EH (cell line): ENCODE measurements at places on chromosomes 7 and 10.

DNA sequence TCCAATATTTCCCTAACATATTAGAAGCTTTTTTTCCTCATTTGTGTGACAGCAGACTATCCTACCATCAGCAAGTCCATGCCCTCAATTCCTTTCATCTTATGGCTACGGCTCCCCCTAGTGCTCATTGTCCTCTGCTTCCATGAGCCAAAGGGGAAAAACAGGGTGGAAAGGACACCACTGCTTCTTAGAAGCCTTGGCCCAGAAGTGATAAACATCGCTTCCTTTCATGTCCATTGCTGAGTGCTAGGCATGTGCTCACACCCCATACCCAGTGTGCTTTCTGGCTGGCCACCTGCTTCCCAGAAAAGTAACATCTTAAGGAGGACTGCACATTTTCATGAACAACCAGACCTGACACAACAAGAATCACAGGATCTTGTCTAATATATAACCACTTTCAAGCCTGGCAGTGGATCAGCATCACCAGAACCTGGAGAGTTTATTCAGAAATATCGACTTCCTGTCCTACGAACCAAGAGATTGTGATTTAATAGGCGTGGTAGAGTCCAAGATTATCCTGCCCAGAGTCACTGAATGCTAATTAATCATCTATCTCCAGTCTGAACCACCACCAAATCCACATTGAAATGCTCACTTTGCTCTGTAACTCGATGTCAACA, 650.5 kb upstream of the SORCS1 start:
- peak; percentile 69 for DNase-seq

- no peak for DNase-seq
Measured at GRCh38 chr7:9017286-9017685, 583.9 kb downstream of the NXPH1 start.

- peak; percentile 33 for DNase-seq
Measured at GRCh38 chr10:88865281-88865876, 13.7 kb upstream of the ANKRD22 start.

GRCh38 chr7:94856643-94857042, 50.8 kb upstream of the PPP1R9A start:
- no peak for DNase-seq

DNA sequence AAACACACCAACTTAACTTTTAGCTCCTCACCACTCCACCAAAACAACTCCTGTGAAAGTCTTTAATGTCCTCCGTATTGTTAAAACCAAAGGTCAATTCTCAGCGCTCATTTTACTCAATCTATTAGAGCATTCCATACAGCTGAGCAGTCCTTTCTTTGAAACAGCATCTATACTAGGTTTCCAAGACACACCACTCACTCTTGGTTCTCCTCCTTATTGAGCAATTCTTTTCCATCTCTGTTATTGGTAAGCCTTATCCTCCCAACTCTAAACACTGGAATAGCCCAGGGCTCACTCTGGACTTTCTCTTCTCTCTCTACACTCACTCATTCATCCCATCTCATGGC, 34.9 kb downstream of the COA1 start:
- DNase-seq, result peak; percentile 94

- peak; percentile 63 for DNase-seq
Measured at GRCh38 chr7:100372256-100372655, 1.0 kb upstream of the PILRA start.

DNA sequence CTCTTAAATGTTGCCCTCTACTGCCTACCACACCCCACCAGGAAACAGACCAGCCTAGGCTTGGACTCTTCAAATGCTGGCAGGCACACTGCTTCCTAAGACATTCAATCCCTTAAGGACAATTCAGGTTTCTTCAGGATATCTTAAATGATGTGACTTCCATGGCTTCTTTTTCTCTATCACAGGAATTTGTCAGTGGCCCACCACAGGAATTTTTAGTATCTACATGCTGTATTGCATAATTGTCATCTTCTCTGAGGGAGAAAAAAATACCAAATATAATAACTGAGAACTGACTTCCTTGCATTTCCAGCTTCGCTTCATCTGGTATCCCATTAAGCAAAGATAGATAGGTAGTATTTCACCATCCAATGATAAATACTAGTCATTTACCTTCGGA, 129.3 kb downstream of the WNT2 start:
- DNase-seq, result peak; percentile 69

GRCh38 chr10:75976681-75977080, 545.3 kb downstream of the LRMDA start:
- DNase-seq, result no peak

DNA sequence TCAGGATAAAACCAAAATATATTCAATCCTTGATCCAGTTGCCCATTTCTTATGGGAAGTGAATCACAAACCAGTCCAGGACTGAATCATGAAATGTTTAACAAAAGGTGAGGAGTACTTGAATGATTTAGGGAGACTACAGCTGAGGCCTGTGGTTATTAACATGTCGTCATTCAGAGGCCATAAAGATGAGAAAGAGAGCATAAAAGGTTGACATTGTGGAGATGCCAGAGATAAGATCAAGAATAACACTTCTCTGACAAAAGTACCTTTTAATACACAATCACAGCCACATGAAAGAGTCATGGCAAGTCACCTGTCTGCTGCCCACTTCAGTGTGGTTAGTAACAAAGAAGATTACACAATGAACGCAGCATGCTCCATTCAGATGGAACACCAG, 1195.7 kb upstream of the SORCS1 start:
- DNase-seq, result no peak

- DNase-seq, result no peak
Measured at GRCh38 chr7:15228831-15229230, 326.3 kb upstream of the DGKB start.

- DNase-seq, result no peak
Measured at GRCh38 chr10:128522551-128523308, 396.5 kb upstream of the MKI67 start.

- no peak for DNase-seq
Measured at GRCh38 chr7:117875566-117875965, 2.3 kb upstream of the CTTNBP2 start.

- DNase-seq, result no peak
Measured at GRCh38 chr7:150471886-150472285, 21.5 kb downstream of the GIMAP8 start.

DNA sequence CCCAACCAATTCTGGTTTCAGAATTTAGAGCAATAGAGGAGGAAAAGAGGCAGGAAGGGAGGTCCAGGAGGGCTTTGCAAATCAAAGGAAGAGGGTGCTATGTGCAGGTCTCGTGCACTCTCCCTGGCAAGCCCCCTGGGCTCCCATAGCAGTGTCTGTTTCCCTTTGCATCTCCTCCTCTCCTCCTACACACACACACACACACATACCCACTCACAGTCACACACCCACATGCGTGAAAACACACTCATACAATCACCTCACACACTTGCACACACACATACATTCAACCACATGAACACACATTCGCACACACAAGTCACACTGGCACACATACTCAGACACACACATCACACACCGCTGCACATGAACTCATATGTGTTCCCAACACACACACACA, 105.3 kb downstream of the OAT start:
- no peak for DNase-seq

- peak; percentile 8 for DNase-seq
Measured at GRCh38 chr7:156889089-156889488, 3.9 kb downstream of the LMBR1 start.

GRCh38 chr7:86966916-86967315, 92.5 kb downstream of the ELAPOR2 start:
- no peak for DNase-seq

- no peak for DNase-seq
Measured at GRCh38 chr10:78450807-78451485, 417.3 kb downstream of the RPS24 start.

- DNase-seq, result peak; percentile 1
Measured at GRCh38 chr7:11373546-11374142, 400.0 kb downstream of the PHF14 start.

DNA sequence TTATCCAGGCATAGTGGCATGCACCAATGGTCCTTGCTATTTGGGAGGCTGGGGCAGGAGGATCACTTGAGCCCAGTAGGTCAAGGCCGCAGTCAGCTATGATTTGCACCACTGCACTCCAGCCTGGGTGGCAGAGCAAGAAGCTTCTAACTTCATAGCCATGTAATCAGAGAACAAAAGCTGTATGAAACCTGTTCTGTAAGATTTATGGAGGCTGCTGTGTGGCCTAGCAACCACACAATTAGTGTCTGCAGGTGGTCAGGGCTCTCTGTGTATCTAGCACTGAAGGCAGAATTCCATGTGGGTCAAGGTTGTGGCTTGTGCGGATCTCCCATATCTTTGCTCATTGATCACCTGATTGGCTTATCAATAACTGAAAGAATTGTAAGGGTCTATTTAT, 221.5 kb upstream of the FOXK1 start:
- no peak for DNase-seq

DNA sequence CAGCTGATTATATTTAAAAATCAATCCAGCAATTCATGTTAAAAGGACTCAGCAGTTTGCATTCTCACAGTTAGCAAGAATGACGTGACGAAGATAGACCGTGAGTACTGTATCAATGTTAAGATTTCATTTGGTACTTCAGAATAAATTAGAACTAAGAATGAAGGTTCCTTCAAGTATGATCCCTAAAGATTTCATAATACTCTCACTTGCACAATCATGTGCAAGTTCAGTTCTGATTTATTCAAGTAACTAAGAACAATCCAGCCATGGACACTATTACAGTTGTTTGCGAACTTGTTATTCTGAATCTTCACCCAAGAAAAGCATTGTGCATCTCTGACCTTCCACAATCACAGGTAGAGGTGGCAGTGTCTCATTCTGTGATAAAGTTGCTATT, 7.7 kb downstream of the RHEB start:
- no peak for DNase-seq

DNA sequence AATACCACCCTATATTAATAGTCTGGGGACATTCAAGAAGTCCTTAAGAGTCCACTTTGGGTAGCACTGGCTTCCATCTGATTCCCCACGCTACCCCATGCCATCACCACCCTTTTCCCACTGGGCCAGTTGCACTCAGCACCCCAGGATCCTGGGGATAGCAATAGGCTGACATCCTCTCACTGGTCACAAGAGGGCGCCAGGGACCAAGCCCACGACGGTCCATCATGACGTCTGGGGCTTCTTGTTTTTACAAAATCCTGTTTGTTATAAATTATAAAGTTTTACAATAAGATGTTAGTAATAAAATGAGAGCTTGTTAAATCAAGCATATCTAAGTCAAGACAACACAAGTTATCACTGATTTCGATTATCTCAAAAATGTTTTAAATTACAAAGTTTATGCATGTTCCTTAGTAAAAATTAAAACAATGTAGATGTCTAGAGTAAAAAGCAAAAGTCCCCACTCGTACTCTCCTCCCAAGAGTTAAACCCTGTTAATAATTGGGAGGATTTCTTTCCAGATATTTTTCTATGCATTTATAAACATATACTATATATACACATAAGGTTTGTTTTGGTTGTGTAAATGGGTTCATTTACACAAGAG, 15.4 kb downstream of the GPNMB start:
- peak; percentile 72 for DNase-seq

GRCh38 chr7:11642276-11642675, 189.7 kb downstream of the THSD7A start:
- no peak for DNase-seq

GRCh38 chr10:123772645-123773508, 106.7 kb downstream of the GPR26 start:
- DNase-seq, result no peak

- DNase-seq, result peak; percentile 29
Measured at GRCh38 chr10:106711313-106711906, 453.1 kb downstream of the SORCS1 start.

DNA sequence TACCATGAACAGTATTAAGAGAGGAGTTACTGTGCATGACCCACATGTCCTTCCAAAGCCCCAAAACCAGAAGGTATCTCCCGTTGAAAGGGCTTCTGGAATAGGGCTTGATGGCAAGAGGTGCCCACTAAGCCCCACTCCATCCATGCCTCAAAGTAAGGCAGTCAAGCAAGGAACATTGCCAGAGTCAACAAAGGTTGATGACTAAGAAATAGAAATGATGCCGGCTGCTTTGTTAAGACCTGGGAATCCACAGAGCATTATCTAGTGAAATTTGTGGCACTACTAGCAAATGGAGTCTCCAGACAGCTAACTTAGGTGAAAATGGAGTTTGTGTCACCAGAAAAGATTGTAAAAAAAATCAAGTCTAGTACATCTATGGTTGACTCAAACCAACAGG, 6.2 kb downstream of the SFR1 start:
- peak; percentile 35 for DNase-seq

DNA sequence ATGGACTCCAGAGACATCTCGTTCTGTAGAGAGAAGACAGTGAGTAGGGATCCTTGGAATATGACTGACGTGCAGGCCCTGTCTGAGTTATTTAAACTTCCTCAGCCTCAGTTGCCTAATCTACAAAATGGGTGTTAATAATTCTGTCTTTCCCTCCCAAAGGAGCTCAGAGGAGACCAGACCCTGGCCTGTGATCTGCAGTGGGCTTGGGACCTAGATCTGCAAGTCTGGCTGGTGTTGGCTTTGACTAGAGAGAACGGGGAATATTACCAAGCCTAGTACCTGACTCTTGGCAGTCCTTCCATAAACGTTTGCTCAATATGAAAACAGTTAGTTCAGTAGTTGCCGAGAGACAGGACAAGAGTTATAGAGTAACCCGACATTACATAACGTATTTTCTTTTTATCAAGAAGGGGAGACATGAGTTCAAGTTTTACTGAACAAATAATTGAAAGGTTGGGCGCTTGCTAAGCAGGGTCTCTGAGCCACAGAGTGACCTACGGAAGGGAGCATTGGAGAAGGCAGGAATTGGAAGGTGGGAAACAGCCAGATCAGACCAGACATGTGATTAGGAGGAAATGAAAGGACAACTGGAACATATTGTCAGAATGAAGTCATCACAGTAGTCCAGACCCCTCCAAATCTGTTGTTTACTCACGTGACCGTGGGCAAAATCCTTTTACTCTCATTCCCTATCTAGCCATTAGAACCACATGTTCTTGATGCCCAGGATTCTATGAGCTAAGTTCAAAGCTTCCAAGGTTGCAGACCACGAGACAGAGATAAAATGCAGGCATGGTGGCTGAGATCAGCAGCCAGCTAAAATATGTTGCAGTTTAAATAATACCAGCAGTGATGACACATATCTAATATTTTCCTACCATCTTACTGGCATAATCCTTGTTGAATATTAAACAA, 10.9 kb upstream of the CYP3A4 start:
- no peak for DNase-seq

DNA sequence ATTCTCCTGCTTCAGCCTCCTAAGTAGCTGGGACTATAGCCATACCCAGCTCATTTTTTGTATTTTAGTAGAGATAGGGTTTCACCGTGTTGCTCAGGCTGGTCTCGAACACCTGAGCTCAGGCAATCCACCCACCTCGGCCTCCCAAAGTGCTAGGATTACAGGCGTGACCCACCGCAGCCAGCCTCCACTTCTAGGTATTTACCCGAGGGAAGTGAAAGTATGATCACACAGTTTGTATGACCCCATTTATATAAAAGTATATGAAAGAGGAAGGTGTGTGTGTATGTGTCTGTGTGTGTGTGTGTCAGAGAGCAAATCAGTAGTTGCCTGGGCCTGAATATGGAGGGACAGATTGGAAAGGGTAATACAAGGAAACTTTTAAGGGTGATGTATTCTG, 2.0 kb upstream of the PURB start:
- DNase-seq, result no peak
